ENCODE measurements at places on chromosomes 11 and 22.
A peak's percentile ranks its signal among the peaks of the same experiment; 100 is the strongest.

- DNase-seq: no peak
Measured at GRCh38 chr11:120011836-120012235, 126.1 kb downstream of the TRIM29 start.

- no peak for DNase-seq
Measured at GRCh38 chr11:133515107-133515506, 17.2 kb downstream of the OPCML start.

DNA sequence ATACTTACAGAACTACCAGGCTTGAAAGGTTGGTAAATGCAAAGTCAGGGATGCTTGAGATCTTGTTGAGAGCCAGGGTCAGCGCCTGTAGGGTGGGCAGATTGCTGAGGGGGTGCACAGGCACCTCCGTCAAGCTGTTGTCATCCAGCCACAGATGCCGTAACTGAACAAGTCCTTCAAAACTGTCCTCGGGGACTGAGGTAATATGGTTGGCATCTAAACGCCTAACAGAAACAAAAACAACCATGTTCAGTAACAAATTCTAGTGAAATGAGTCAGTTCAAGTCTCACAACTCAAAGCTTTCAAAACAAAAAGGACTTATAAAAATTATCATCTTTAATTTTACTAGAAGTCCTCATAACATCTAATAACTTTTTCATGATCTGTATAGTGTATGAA, 22.2 kb upstream of the CCDC34 start:
- peak; percentile 24 for DNase-seq

GRCh38 chr11:100778166-100778785, 91.2 kb downstream of the ARHGAP42 start:
- no peak for DNase-seq

DNA sequence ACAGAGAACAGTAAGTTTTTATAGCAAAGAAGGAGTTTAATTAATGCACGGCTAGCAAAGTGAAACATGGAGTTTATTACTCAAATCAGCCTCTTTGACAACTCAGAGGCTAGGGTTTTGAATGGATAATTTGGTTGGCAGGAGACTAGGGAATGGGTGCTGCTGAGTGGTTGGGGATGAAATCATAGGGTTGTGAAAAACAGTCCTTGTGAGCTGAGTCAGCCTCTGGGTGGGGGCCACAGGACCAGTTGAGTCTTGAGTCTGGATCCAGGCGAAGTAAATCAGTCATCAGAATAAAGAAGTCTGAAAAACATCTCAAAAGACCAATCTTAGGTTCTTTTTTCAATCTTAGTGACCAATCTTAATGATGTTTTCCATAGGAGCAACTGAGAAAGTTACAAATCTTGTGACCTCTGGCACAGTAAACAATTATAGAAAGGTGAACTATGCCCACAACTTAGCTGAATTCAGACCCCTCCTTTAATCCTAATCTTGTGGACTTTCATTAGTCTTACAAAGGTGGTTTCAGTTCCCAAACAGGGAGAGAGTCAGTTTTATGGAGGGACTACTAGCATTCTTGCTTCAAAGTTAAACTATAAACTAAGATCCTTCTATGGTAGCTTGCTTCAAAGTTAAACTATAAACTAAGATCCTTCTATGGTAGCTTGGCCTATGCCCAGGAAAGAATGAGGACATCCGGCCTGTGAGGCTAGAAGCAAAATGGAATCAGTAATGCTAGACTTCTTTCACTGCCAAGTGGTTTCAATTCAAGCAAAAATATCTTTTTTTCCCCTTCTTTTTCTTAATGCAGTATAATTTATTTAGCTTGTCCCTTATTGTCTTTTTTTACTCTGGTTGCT, 84.5 kb downstream of the AASDHPPT start:
- DNase-seq: no peak

- no peak for DNase-seq
Measured at GRCh38 chr11:106974831-106975230, 43.4 kb downstream of the GUCY1A2 start.

DNA sequence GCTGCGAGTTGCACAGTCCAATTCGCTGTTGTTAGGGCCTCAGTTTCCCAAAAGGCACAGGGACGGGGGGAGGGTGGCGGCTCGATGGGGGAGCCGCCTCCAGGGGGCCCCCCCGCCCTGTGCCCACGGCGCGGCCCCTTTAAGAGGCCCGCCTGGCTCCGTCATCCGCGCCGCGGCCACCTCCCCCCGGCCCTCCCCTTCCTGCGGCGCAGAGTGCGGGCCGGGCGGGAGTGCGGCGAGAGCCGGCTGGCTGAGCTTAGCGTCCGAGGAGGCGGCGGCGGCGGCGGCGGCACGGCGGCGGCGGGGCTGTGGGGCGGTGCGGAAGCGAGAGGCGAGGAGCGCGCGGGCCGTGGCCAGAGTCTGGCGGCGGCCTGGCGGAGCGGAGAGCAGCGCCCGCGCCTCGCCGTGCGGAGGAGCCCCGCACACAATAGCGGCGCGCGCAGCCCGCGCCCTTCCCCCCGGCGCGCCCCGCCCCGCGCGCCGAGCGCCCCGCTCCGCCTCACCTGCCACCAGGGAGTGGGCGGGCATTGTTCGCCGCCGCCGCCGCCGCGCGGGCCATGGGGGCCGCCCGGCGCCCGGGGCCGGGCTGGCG, at the start of gene BCR:
Gene BCR, plus strand, starts transcription at position 209 of the 592 bp plus-strand sequence. CDS start 452 bp downstream, outside the sequence.
- DNase-seq: peak; percentile 72

GRCh38 chr11:10993186-10993585, 135.3 kb upstream of the ZBED5 start:
- DNase-seq: no peak

DNA sequence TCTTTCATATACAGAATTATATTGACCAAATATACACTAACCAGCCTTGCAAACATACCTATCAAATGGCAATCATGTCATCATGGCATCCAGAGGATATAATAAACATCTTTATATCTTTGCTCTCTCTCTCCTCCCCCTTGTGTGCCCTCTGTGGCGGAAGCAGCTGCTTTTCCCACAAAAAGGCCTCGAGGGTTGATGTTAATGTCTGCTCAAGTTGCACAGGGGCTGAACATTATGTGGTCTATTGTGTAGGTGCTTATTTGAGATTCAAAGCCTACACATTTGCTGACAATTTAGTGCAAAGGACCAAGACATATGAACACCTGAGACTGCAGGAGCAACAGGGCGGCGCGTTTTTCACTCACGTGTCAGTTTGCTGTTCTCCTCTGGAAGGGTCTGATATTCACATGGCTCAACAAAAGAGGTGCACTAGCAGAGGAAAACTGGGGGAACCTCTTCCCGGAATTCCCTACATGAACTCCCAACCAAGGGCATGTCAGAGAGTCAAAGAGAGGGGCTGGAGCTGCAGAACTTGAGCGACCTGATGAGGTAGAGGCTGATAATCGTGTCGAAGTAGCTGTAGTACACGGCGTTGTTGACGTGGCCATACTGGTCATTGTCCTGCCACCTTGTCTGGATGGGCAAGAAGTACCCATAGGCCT, 138.8 kb downstream of the RCN1 start:
- DNase-seq: no peak
